ENCODE measurements at places on chromosomes 12 and 14.

DNA sequence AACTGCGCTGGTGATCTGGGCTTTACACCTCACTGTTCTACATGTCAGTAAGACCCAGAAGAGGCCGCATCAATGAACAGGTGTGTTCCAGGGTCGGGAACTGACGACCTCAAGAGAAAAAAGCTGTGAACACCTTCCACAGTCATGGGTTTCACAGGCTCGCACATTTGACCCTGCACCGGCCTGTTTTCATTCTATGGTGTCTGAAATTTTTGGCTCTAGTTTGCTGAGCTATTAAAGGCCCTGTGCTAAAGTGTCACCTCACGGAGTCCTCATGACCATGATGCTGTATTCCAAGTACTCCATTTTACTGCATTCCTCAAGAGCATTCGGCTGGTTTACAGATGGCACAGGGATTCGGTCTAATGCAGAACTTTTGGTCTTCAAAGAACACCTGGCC, 78.9 kb downstream of the KDM2B start:
- DNase-seq, result no peak

DNA sequence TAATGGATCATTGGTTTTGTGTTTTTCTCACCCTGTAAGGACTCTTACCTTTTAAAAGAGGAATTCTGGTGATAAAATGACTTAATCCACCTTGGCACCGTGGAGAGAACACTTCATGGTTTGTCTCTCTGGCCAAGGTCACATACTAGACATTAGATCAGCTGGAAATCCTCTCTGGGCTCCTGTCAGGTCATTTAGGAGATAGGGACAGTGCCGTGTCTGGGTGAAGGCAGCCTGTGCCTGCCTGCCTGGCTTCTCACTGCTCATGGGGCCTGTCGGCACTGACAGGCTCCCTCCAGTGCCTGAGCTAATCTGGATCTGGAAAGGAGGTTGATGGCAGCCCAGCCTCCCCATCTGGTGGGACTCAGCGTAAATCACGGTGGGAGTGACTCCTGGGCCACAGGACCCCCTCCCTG, 5.7 kb downstream of the CRADD start:
- DNase-seq, result no peak

DNA sequence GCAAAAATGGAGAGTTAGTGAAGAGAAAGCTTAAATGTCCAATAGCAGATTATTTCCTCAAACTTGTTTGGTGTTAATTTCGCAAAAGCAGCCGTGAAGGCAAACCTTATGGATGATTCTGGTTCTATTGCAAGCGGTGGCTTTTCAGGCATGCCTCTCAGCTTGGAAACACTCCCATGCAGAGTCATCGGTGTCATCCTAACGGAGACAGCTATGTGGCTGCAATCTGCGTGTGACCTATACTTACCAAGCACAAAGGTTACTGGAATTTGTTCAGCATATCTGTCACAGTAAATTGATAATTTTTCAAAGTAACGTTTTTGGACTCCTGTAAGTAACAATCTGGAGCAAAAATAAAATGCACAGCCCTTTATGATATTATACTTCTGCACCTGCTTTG, 5.0 kb downstream of the BEST3 start:
- no peak for DNase-seq

DNA sequence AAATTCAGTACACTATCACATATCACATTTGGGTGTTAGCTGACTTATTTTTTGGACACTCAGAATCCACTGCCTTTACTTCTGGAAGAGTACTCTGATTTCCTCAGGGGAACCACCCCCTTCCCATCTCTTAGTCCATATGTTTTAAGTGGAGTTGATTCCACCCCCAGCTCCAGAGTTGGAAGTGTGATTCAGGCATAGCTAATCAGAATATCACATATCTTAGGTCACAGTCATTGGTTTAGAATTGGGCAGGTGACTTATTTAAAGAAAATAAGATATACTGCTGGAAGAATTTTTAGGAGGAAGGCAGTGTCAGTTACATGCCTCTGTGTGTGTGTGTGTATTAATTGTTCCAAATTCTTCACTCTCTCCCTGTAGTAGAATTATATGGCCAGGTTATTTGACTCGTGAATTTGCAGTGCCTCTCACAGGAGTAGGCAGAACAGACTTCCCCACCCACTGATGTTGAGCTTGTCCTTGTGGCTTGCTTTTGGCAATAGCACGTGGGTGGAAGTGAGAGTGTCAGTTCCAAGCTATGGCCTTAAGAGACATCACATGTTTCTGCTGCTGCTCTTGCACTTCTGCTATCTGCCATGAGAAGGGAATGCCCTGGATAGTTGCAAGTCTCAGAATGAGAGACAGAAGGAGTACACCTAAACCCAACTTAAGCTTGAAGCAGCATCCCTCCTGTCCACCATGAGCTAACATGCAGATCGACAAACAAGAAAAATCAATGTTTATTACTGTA, 6.4 kb upstream of the GAS2L3 start:
- peak; percentile 38 for DNase-seq

DNA sequence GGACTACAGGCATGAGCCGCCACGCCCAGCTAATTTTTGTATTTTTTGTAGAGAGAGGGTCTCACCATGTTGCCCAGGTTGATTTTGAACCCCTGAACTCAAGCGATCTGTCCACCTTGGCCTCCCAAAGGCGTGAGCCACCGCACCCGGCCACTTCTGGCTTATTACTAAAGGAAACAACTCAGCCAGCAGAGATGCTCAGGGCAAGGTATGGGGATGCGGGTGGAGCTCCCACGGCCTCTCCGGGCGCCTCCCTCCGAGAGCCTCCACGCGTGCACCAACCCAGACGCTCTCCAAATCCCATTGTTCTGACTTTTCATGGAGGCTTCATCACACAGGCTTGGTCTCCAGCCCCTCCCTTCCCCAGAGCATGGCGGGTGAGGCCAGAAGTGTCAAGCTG, 6.1 kb upstream of the GPR132 start:
- no peak for DNase-seq

DNA sequence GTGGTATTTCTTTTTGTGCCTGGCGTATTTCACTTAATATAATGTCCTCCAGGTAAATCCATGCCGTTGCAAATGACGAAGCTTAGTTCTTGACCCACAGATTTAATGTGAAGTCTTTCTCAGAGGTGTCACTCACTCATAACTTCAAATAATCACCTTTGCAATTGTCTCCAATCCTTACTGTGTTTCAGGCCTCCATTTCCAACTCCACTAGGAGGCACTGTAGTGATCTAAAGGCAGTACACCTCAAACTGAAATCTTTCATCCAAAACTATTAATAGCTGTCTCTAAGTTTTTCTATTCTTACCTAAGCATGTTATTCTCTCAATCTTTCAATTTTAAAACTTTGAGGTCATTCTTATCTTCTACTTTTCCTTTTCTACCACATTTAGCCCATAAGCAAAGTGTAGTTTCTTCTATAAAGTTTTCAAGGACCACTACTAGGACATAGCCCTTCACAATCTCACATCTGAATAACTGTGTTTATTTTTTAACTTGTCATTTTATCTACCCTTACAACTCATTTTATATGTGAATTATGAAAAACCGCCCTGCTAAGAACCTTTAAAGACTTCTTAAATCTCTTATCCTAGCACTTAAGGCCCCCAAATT, 25.5 kb upstream of the FBXO34 start:
- peak; percentile 76 for DNase-seq

DNA sequence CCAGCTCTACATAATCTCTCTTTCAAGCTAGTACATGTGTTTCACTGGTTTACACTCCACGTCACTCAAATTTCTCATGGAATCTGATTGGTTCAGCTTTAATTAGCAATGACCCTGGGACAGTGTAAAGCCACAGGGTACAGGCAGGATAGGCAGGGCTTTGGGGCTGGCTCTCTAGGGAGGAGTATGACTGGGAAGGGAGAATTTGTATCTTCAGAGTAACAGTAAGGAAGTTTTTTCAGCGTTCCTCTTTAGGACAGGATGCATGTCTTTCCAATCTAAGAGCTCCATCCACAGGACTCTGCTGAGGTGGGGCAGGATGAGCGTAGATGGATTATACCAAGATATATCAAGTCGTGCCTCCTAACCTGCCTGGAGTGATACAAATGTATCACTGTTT, 112.0 kb upstream of the CLEC14A start:
- no peak for DNase-seq

DNA sequence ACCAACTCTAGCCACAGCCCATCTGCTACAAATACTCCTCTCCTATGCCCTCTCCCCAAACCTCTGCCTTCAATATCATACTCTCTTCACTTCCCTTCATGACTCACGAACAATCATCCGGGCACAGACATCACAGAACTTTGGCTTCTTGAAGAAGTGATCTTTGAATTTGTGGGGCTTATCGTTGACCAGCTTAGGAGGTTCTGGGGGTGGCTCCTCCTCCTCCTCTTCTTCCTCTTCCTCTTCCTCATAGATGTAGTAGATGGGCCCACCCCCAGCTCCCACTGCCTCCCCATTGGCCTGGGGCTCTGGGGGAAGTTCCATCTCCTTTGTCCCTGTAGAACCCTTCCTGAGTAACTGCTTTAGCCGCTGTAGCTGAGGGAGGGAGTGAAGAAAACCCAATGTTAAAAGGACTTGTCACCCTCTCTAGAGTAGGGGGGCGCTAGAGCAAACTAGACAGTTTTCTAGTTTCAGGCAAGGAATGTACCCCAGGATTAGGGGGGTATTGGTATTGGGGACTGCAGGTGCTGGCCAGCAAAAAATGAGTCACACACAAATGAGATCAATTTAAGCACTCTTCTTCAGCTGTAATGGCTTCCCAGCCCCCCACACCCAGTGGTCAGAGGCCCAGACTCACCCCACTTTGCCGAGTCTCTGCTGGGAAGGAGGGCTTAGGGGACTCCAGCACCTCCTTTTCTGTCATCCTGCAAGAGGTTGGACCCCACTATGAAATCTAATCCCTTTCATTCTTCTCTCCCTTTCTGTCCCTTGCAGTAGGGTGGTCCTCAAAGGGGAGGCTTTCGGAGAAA, 1.8 kb downstream of the STAC3 start:
- DNase-seq, result peak; percentile 88

DNA sequence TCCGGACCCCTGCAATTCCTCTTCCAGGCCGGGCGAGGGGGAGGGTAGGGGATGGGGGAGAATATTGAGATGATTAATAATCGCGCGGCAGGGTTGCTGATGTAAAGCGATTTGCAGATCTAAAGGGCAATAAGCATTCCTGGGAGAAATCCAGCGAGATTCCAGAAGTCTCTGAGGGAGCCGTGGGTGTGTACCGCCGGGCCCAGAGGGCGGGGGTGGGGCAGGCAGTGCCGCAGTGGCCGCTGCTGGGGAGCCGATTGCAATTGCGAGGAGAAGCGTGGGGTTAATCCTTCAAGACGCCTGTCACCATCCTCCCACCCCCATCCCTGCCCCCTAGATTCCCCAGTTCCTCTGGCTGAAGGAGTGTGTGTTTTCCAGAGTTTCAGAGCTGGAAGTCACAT, 16.4 kb downstream of the FOS start:
- DNase-seq, result peak; percentile 48

- DNase-seq, result no peak
Measured at GRCh38 chr12:132783917-132784531, 22.4 kb upstream of the ANKLE2 start.

GRCh38 chr12:18332173-18332572, 70.9 kb downstream of the PIK3C2G start:
- DNase-seq, result no peak

DNA sequence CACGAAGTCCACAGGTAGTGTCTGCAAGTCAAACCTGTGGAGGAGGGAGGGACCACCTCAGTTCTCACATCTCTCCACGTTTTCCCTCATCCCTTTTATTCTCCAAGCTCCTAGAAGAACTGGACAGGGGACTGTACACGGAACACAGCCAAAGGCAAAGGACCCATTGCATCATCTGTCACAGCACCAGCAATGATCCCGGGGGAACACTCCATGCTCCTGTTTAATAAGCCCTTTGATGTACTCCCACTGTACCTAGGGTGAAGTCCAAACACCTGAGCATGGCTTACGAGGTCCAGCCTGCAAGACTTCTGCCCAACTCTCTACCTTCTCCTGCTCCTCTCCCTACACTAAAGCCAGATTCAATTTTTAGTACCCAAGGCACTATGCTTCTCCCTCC, 26.5 kb downstream of the PRPF40B start:
- no peak for DNase-seq

DNA sequence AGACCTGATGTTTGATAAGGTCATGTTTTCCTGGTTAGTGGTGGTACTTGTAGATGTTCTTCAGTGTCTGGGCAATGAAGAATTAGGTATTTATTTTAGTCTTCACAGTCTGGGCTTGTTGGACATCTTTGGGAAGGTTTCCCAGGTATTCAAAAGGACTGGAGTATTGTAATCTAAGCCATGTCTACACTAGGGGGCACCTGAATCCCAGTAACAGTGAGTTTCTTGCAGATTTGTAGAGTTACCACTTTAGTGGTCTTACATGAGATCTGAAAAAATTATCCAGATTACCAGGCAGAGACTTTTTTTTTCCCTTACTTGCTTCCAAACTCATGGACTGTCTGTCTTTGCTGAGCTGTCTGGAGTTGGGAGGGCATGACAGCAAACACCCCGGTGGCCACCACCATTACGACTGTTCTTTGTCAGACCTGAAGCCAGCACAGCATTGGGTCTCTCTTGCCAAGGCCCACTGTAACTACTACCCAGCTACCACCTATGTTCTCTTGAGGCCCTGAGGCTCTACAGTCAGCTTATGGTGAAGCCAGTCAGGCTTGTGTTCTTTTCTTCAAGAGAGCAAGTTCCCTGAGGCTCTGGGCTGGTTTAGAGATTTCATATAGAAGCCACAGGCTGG, 820.7 kb upstream of the FBXO33 start:
- DNase-seq, result no peak

- no peak for DNase-seq
Measured at GRCh38 chr12:65466911-65467310, 188.4 kb downstream of the MSRB3 start.

DNA sequence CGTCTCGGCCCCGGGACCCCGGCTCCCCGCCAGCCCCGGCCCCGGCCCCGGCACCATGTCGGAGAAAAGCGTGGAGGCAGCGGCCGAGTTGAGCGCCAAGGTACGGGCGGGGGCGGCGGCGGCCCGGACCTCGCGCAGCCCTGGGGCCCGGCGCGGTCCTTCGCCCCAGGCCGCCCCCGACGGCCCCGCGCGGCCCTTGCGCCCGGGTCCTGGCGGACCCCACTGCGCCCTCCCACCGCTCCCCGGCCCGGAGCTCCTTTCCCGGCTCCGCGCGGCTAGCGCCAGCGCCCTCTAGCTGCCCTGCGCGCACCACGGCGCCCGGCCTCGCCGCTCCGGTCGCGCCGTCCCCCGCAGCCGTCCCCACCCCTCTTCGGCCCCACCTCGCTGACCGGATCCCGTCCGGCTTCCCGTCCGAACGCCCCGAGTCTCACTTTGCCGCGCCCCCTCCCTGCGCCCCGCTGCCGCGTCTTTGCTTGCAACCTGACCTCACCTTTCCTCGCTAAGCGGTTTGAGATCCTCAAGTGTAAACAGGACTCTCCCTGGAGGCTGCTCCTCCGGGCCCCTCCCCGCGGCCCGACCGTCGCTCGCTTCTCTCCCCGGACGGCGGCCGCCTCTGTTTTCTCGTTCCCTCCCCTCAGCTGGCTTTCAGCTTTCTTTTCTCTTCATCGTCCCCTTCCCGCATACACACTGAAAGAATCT, 637 bp downstream of the PTMS start:
- DNase-seq, result peak; percentile 77

All from hematopoietic multipotent progenitor cell treated with erythropoietin and hydrocortisone succinate and interleukin-3 and kit ligand, for 6 days (in vitro differentiated cells).